ENCODE measurements at places on chromosomes 3 and 15.

DNA sequence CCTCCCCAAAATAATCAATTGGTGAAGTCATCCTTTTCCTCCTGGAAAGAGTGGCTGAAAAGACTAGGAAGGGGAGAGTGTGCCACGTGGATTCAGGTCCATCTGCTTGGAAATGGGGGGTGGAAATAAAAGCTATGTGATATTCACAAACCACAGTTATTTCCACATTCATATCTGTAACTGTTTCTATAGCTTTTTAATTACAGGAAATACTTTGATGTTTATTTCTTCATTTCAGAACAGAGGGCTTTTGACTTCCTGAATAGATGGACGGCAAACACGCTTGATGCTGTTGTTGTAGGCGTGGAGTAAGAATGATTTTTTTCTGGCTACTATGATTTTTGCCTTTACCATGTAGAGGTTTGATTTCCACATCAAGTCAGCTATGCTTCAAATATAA, 10.1 kb downstream of the AADACL2 start:
- DNase-seq, result no peak

GRCh38 chr15:82128401-82129148, 82.8 kb upstream of the MEX3B start:
- no peak for DNase-seq

- DNase-seq, result no peak
These were observed 216.8 kb upstream of the SATB1 start for GRCh38 chr3:18641916-18642315.

GRCh38 chr3:87771337-87772192, 287.2 kb downstream of the CGGBP1 start:
- DNase-seq, result no peak

GRCh38 chr3:186125118-186125517, 16.2 kb upstream of the ETV5 start:
- no peak for DNase-seq

GRCh38 chr3:134086616-134087015, 56.9 kb upstream of the SLCO2A1 start:
- no peak for DNase-seq

DNA sequence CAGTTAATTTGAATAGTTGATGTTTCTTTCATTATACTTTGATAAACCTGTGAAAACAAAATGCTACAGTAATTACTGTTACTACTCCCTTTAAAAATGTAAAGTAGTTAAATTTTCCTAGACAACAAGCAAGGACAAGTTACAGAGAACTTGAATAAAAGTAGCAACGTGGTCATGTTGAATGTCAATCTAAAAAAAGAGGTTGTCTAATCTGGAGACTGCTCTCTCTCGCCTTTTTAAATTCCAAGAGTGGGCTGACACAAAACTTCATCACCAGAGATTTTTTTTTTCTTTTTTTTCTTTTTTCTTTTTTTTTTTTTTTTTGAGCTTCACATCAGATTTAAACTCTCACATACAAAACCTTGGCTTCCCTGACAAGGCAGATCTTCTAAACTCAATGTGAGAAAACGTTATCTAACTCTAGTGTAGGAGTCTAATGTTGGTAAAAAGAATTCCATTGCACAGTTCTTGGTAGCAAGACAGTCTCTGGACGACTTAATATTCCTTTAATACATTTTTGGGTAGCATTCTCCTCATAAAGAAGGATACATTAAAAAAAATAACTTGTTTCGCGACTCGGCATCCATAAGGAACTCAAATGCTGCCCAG, 4.1 kb downstream of the FOXP1 start:
- DNase-seq, result no peak

- no peak for DNase-seq
These were observed 61.4 kb downstream of the MFSD1 start for GRCh38 chr3:158863247-158863646.

GRCh38 chr3:133490468-133491351, 82.8 kb upstream of the CDV3 start:
- DNase-seq, result no peak

- no peak for DNase-seq
These were observed 66.5 kb upstream of the FNDC3B start for GRCh38 chr3:171972871-171973348.

- no peak for DNase-seq
These were observed 69.3 kb downstream of the MESD start for GRCh38 chr15:80920271-80920699.

Measured in 8988T (cell line).